ENCODE measurements at places on chromosomes 7 and 10.

DNA sequence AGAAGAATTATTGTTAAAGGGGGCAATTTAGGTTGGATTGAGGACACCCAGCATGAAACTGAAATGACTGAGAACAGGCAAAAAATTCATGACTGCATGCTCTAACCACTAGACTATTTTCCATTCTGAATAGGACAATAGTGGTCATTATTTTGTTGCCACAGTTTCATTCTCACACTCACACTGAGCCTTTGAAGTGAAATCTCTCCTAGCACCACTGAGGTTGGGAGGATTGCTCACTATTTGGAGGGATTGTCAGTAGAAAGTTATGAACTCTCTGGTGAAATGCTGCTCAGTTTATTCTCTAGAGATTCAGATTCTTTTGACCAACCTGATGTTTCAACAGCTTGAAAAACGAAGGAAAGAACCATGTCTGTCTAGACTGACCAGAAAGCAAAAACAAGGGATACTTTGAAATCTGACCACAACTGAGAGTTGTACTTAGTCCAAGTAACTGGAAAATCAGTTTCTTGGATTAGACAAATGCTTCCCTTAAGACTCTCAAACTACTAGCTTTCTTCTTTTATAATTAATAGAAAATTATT, 191.2 kb downstream of the DYNC1I1 start:
- no peak for DNase-seq

DNA sequence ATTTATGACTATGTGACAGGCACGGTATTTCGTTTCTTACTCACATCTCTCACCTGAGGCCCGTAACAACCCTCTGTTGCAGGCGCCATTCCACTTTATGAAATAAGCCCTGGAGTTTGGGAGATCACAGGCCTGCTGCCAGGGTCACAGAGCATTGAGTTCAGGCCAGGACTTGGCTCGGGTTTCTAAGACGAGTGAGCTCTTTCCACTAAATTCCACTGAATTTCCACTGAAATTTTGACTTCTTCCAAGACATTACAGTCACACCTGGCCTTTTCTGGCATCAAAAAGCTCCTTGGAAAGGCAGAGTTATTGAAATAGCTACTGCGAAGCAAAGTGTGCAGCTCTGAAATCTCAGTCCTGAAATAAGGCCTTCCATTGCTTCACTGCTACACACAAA, 282.8 kb upstream of the MGMT start:
- DNase-seq: no peak

- DNase-seq: no peak
Measured at GRCh38 chr10:44280226-44281014, 104.5 kb downstream of the CXCL12 start.

- no peak for DNase-seq
Measured at GRCh38 chr10:94902570-94902969, 35.9 kb upstream of the CYP2C9 start.

GRCh38 chr7:139897422-139898090, 68.5 kb downstream of the TBXAS1 start:
- DNase-seq: no peak

DNA sequence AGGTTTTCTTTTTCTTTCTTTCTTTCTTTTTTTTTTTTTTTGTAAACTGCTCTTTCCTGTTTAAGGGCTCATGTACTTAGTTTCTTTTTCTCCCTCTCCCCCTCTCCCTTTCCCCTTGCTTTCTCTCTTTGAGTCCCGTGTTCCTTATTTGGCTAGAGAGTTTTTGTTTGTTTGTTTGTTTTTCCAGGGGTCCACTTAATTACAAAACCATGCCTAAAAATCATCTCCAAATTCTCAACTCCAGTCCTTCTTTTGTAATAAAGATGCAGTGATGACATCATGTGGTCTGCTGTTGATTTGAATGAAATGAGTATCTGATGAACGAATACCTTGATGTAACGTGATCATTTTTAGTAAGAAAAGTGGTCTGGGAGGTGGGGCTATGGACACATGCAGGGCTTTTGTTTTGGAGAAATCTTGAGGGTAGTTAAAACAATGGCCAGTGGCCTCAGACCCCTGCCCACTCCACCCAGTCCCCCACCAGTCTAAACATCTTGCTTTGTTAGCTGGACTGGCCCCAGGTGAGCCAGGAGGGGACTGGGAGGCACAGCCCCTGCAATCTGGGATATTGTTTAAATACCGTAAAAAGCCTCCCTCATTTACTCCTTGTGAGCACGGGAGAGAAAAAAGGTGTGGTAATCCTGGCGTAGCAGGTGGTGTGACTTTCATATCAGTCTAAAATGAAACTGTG, 165.7 kb downstream of the LRMDA start:
- no peak for DNase-seq

- DNase-seq: no peak
Measured at GRCh38 chr7:2855386-2855785, 11.3 kb upstream of the GNA12 start.

DNA sequence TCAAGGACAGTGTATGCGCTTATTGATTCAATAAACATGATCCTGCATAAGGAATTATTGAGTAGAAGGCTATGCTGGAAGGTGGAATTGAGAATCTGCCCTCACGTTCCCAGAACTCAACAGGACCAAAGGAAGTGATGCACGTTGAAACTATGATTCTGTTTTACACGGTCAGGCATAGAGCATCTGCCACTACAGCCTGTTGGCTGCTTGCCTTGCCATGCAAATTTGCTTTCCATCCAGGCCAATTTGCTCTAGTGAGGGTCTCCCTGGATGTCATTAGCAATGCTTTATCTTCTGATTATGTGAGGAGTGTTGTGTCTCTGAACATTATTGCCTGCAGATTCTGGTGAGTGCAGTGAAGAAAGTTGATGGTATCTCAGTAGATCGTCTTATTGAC, 132.9 kb downstream of the ADRA2A start:
- no peak for DNase-seq

GRCh38 chr7:55622241-55622640, 49.9 kb upstream of the VOPP1 start:
- no peak for DNase-seq

DNA sequence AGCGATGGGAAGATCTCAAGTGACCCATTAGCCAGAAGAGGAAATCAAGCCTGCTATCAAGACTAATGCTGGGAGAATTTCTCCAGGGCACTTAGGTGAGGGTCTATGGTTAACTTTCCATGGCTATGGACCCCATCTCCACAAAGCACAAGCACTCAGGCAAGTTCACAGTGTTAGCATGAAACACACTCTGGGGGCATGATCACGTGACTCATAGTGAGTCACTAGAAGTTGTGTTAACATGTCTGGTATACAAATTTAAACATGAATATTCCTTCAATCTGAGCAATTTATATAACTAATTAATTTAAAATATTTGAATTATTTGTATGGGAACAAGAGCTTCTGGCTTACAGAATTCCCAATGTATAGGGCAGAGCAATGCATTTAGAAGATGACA, 131.8 kb downstream of the FAM204A start:
- DNase-seq: no peak

- no peak for DNase-seq
Measured at GRCh38 chr7:32061346-32061745, 8.9 kb downstream of the PDE1C start.

DNA sequence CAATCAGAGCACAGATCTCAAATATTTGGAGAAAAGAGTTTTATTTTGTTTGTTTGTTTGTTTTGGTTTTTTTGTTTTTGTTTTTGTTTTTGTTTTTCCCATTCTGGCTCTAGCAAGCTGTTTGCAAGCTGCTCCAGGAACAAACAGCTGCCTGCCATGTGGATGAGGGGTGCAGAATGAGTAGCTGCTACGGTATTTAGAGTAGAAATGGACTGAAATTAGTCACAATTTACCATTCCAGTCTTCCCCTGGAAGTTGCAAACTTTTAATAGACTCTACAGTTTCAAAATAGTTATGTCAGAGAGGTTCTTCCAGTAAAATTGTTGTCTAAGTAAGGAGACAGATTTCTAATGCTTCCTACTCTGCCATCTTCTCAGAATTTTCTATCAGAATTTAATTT, 27.1 kb upstream of the TAS2R16 start:
- DNase-seq: no peak

GRCh38 chr7:39838326-39838725, 111.7 kb upstream of the CDK13 start:
- no peak for DNase-seq

DNA sequence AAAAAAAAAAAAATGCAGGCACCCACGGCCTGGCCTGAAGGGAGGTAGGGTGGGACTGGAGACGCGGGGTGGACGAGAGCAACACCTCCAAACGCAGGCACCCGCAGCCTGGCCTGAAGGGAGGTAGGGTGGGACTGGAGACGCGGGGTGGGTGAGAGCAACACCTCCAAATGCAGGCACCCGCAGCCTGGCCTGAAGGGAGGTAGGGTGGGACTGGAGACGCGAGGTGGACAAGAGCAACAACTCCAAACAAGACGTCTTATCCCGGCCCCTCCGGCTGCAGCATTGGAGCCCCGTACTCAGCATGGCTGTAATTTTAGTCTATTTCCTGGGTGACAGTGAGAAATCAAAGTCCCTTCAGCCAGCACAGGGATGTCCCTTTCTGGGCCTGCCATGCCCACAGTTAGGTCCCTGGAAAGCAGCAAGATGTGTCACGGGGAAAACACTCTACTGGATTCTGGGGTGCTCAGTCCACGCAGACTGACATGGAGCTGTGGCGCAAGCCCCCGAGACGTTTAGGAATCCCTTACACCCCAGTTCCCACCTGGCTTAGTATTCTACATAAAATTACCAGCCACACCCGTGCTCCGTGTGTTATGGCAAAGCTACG, 119.9 kb downstream of the WDR37 start:
- DNase-seq: no peak

DNA sequence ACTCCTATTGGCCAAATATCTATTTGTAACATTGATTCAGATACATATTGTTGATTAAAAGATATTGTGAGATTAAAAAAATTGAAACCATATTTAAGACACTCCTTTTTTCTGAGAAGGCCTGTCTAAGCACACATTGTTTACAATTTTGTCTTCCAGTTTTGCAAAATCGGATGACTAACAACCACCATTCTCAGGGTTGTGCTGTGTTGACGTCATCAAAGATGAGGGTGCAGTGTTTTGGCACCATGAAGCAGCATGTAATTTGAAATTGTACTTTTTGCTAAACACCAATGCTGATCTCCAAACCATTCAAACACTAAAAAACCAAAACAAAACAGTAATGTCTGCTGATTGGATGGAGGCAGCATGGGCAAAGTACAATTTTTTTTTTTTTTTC, 7.4 kb downstream of the CREB5 start:
- DNase-seq: no peak

GRCh38 chr10:59872892-59873463, 33.4 kb downstream of the CCDC6 start:
- no peak for DNase-seq

DNA sequence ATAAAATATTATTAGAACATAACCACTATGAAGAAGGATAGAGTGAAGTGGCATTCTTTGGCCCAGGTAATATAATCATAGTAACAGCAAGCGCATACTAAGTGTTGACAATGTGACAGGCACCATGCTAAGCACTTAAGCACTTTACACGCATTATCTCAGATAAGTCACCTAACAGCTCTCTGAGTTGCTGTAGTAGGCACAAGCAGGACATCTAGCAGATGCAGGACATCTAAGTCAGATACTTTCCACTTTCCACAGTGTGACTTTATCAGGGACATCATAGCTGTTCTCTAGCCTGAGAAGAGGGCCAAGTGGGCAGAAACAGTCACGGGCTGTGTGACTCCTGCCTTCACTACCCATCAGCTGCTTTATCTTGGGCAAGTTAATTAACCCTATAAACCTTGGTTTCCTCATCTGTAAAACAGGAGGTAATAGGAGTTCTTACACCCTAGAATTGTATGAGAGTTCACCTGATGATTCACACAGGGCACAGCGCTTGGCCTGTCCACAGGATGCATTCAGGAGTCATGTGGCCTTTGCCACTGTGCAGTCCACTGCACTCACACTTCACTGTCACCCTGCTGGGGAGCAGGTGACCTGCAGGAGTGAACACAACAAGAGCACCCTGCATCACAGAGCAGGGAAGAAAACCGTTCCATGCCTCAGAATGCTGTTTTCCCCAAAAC, 12.5 kb downstream of the LIPA start:
- no peak for DNase-seq

GRCh38 chr7:155258226-155258560, 39.5 kb upstream of the INSIG1 start:
- DNase-seq: no peak

DNA sequence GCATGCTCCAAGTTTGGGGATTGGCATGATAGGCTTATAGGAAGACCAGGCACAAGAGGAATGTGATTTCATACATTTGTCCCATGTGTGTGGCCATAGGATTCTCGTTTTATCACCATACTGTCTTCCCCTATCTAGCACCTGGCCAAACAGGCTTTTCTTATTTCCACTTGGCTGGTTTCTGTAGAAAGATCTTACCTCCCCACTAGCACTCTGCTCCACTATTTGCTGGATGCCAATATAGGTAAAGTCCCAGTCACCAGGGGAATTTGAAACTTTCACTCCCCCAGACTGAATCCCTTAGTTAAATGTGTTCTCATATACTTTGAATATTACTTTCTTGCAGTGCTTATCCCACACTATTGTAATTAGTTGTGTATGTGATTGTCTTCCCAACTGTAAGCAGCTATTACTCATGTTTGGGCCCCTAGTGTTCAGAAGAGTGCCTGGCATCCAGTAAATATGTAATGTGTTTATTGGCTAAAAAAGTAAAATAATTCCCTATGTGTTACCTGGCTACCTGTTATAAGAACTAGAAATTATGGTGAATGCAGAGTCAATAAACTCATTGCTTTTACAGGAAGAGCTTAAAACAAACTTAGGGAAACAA, 109.0 kb downstream of the LRMDA start:
- DNase-seq: no peak

GRCh38 chr10:176677-177076, 41.4 kb downstream of the ZMYND11 start:
- no peak for DNase-seq

- no peak for DNase-seq
Measured at GRCh38 chr7:98872328-98872924, 2.6 kb upstream of the TMEM130 start.

DNA sequence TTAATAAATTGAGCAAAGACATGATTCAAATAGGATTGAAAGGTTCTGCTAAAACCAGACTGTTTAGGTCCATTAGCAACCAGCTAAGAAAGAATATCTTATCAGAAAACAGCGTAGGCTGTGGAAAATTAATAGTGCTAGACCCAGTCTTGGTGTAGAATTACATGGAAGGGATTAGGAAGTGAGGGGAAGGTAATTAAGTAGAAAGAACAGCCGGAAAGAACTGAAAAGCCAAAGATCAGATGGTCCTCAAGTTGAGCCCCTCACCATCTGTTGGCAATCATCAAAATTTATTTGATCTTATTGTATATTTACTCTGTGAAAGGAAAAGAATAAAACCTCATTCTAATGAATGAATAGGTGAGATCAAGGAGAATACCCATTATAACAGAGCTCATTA, 50.1 kb downstream of the COL1A2 start:
- no peak for DNase-seq

GRCh38 chr7:134419875-134420274, 39.0 kb downstream of the AKR1B1 start:
- no peak for DNase-seq
